ENCODE measurements at places on chromosomes 12 and 14. TPM values are rescaled to one million over a fixed set of nuclear protein-coding genes. Genes with fewer than 3 reads are reported as not detected.
A peak's percentile ranks its signal among the peaks of the same experiment; 100 is the strongest.

KLRD1 gene
- 4.4 TPM for total RNA-seq

ADCY4 gene
- total RNA-seq = 32.7 TPM

AMDHD1 gene
- 0.49 TPM for total RNA-seq

ACSM4 gene
- not detected for total RNA-seq

TAS2R9 gene
- total RNA-seq = not detected

GLT1D1 gene
- 0.74 TPM for total RNA-seq

RDH5 gene
- total RNA-seq = 10.6 TPM

CD4 gene
- 14.2 TPM for total RNA-seq

FBLN5 gene
- 240 TPM for total RNA-seq

CMA1 gene
- not detected for total RNA-seq

DNA sequence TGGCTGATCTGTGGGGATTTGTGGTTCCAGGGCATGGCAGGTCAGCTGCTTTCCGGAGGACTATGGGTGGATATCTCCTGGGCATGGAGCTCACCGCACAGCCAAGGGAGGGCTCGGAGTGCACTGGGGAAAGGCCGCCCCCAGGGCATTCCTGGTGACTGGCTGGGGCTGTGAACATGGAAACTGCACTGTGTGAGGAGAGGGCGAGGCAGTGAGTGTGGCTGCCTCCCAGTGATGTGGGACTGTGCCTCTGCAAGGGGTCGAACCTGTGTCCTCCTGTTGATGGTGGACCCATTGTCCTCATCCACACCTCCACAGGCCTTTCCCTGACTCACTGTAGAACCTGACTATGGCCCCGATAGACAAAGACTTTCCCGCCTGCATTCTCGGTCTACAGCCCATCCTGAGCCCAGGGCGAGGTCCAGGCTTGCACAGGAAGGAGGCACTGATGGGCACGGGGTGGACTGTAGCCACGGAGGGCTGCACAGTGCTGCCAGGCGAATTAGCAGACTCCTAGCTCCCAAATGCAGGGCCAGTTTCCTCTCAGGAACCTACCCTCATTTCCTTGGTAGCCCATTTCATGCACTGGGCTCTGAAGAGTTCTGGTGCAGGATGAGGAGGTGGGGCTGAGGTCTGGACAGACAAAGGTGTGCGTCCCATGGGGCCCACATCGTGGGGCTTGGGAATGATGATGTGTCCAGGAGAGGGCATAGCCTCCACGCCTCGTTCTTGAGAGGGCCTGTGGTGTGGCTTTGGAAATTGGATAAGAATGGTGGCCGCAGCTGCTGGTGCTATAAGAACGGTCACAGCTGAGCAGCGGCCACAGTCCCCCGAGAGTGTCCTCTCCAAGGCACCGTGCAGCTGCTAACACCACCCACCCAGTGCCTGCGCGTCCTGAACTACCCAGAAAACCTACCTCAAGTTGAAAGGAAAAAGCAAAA is 415.1 kb downstream of the TMEM121 start:
- H3K4me3 ChIP-seq = no peak overlapping the region
- DNase-seq = peak; percentile 67
- H3K36me3 ChIP-seq = no peaks in the 10 kb centered on the region
- no peak overlapping the region for H3K27ac ChIP-seq

DNA sequence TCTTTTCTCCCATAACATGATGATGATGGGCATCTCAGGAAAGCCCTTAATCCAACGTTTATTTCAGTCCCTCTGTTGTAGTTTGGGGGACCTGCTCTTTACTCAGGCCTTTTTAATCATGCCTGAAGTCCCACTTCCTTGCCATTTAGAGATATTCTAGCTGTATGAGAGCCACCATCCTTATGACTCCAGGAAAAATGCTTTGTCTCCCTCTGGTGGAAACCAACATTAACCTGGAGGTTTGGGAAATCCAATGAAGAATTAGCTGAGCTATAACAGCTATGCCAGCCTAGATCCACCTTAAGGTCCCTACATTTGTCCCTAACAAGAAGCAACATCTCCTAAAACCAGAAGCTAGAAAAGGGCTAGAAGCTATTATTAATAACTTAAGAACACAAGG is 1399.1 kb downstream of the LRFN5 start:
- H3K27ac ChIP-seq = no peak overlapping the region
- H3K27me3 ChIP-seq = no peaks in the 10 kb centered on the region
- no peaks in the 10 kb centered on the region for H3K4me1 ChIP-seq
- no peak overlapping the region for H3K4me3 ChIP-seq
- H3K36me3 ChIP-seq = no peaks in the 10 kb centered on the region
- no peak for DNase-seq

GRCh38 chr12:119989361-119989730 is 310 bp downstream of the BICDL1 start:
- no peaks in the 10 kb centered on the region for H3K27me3 ChIP-seq
- no peak for DNase-seq
- H3K36me3 ChIP-seq = no peaks in the 10 kb centered on the region
- H3K4me1 ChIP-seq = peaks cover 18% of the 10 kb centered on the region
- H3K4me3 ChIP-seq = peak overlapping the region; percentile 51

- H3K4me3 ChIP-seq = no peak overlapping the region
- no peak for DNase-seq
- no peaks in the 10 kb centered on the region for H3K27me3 ChIP-seq
- H3K36me3 ChIP-seq = no peaks in the 10 kb centered on the region
- H3K27ac ChIP-seq = no peak overlapping the region
Observed at GRCh38 chr14:99232714-99233214, 39.2 kb downstream of the BCL11B start.

DNA sequence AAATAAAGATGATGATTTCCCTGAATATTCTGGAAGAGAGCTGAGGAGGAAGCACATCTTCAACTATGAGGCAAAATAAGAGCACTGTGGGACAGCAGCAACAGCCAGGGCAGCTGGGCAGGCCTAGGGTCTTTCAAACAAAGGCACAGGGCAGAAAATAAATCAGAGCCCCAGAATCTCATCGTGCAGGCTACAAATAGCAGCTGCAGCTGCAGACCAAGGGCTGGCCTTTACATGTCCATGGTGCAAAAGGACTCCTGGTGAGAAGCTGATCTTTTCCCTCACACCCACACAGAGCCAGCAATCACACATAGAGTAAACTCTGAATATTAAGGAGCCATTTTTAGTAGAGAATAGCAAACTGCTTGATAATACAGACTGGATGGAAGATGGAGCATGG is 13.6 kb upstream of the MYBPC1 start:
- H3K27me3 ChIP-seq = no peaks in the 10 kb centered on the region
- no peak for DNase-seq
- H3K36me3 ChIP-seq = no peaks in the 10 kb centered on the region

- H3K4me1 ChIP-seq = no peaks in the 10 kb centered on the region
- no peak overlapping the region for H3K27ac ChIP-seq
- no peaks in the 10 kb centered on the region for H3K27me3 ChIP-seq
Observed at GRCh38 chr12:86170051-86170450, 86.1 kb downstream of the MGAT4C start.

DNA sequence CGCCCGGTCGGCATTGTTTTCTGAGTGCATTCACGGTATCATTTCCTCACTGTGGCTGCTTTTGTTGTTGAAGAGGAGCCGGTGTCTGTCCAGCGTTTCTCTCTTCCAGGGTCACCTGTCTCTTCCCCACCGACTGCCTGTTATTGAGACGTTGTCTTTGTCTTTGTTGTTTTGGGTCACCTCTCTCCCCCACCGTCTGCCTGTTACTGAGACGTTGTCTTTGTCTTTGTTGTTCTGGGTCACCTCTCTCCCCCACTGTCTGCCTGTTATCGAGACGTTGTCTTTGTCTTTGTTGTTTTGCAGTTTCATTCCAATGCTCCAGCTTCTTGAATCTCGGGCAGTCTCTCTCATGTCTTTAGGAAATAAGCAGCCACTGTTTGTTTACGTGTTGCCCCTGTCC is 69.9 kb downstream of the DDX51 start:
- DNase-seq = no peak
- H3K27me3 ChIP-seq = no peaks in the 10 kb centered on the region
- H3K4me3 ChIP-seq = no peak overlapping the region

DNA sequence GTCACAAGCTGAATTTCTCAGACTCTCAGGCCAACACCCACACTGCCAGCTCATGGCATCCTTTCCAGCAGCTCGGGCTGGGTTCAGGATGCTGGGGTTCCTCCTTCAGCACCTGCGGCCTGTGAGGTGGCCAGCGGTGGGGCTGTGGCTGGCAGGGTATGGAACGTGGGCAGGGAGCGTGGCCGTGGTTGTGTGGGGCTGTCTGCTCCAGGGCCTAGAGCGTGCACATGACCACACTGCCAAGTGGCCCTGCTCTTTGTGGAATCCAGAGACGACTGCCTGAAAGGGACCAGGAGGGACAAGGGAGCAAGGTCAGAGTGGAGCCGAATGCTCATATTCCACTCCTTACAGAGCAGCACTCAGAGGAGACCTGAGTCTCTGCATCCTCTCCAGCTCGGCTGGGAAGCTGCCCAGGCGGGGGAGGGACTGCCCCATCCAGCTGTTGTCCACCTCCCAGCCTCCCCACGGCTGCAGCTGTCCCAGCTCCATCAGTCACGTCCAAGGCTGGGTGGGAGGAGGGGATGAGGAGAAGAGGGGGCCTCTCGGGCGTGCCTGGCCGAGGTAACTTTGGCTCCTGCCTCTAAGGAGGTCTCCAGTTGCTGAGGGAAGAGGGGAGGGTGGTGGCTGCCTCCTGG is 71.3 kb downstream of the TSPAN9 start:
- H3K4me1 ChIP-seq = peaks cover 63% of the 10 kb centered on the region
- no peak overlapping the region for H3K27ac ChIP-seq
- H3K36me3 ChIP-seq = no peaks in the 10 kb centered on the region

DNA sequence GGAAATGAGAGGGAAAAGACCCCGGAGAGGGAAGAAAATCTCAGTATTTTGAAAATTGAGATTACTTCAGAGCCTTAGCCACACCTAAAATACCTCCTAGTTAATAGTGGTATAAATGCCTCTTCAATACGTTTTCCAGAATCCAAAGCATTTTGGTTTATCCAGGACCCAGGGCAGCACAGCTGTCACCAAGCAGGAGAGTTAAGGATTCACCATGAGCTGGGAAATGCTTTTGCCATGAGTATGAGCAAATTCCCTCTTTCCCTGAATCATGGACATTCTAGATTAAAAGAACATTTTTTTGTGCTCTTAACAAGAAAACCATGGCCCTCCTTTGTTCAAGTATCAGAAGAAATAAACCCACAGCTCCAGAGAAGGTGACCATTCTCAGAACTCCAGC is 21.8 kb upstream of the RTRAF start:
- no peak overlapping the region for H3K27ac ChIP-seq
- no peak overlapping the region for H3K4me3 ChIP-seq
- no peaks in the 10 kb centered on the region for H3K36me3 ChIP-seq

- DNase-seq = no peak
- H3K4me3 ChIP-seq = no peak overlapping the region
- peaks cover 12% of the 10 kb centered on the region for H3K4me1 ChIP-seq
Observed at GRCh38 chr14:74528886-74529285, 35.3 kb downstream of the ISCA2 start.

DNA sequence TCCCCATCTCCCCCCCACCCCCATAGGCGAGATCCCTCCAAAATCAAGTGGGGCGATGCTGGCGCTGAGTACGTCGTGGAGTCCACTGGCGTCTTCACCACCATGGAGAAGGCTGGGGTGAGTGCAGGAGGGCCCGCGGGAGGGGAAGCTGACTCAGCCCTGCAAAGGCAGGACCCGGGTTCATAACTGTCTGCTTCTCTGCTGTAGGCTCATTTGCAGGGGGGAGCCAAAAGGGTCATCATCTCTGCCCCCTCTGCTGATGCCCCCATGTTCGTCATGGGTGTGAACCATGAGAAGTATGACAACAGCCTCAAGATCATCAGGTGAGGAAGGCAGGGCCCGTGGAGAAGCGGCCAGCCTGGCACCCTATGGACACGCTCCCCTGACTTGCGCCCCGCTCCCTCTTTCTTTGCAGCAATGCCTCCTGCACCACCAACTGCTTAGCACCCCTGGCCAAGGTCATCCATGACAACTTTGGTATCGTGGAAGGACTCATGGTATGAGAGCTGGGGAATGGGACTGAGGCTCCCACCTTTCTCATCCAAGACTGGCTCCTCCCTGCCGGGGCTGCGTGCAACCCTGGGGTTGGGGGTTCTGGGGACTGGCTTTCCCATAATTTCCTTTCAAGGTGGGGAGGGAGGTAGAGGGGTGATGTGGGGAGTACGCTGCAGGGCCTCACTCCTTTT is 2.7 kb downstream of the GAPDH start:
- H3K27me3 ChIP-seq = no peaks in the 10 kb centered on the region
- H3K27ac ChIP-seq = peak overlapping the region; percentile 87
- DNase-seq = no peak
- H3K4me3 ChIP-seq = no peak overlapping the region

- H3K27me3 ChIP-seq = no peaks in the 10 kb centered on the region
- no peaks in the 10 kb centered on the region for H3K4me1 ChIP-seq
- no peaks in the 10 kb centered on the region for H3K36me3 ChIP-seq
- H3K27ac ChIP-seq = no peak overlapping the region
- DNase-seq = no peak
Observed at GRCh38 chr12:119354172-119354571, 19.6 kb downstream of the CCDC60 start.

- DNase-seq = no peak
- H3K27me3 ChIP-seq = no peaks in the 10 kb centered on the region
- no peak overlapping the region for H3K27ac ChIP-seq
- no peaks in the 10 kb centered on the region for H3K4me1 ChIP-seq
Observed at GRCh38 chr14:25017562-25017961, 32.4 kb downstream of the STXBP6 start.

GRCh38 chr12:14886271-14886670 is 617 bp upstream of the MGP start:
- H3K36me3 ChIP-seq = no peaks in the 10 kb centered on the region
- no peak for DNase-seq
- H3K27me3 ChIP-seq = no peaks in the 10 kb centered on the region
- H3K4me1 ChIP-seq = peaks cover 13% of the 10 kb centered on the region
- H3K4me3 ChIP-seq = no peak overlapping the region

DNA sequence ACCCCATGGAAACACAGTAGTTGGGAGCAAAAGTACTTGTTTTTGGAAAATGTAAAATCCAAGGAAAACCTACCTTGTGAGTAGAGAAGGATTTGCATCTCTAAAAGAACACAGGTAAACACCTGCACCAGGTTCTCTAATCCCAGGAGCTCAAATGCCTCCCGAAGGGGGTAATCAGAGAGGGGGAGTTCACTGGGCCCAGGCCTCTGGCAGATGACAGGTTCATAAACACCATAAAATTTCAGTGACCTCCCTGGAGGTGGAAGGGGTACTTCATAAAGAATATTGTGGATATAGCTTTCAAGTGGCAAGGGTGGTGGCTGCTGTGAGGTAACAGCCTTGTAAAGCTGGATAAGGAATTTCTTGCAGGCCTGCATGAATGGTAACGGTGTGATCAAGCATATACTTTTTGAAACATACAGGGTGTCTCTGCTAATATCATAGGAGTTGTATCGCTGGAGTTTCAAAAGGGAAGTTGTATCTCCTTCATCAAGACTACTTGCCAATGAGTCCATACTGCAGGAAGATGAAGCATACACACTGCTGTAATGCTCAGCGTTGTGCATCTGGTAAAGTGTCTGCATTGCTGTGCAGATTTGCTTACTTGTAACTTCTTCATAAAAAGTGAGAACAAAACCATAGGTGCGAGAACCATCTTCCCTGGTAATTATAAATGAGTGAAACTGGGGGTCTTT is 111.3 kb downstream of the DENND5B start:
- H3K36me3 ChIP-seq = no peaks in the 10 kb centered on the region
- no peaks in the 10 kb centered on the region for H3K4me1 ChIP-seq
- H3K4me3 ChIP-seq = no peak overlapping the region
- no peak overlapping the region for H3K27ac ChIP-seq
- H3K27me3 ChIP-seq = no peaks in the 10 kb centered on the region

- no peak overlapping the region for H3K27ac ChIP-seq
- no peaks in the 10 kb centered on the region for H3K27me3 ChIP-seq
- no peak overlapping the region for H3K4me3 ChIP-seq
- H3K4me1 ChIP-seq = no peaks in the 10 kb centered on the region
Observed at GRCh38 chr12:131644481-131644880, 66.4 kb upstream of the SFSWAP start.
